ENCODE measurements at places on chromosomes 7 and 10. TPM values are rescaled to one million over a fixed set of nuclear protein-coding genes. Genes with fewer than 3 reads are reported as not detected.
A peak's percentile ranks its signal among the peaks of the same experiment; 100 is the strongest.

- DNase-seq = no peak
Observed at GRCh38 chr10:90175161-90175681, 473.8 kb downstream of the KIF20B start.

DNA sequence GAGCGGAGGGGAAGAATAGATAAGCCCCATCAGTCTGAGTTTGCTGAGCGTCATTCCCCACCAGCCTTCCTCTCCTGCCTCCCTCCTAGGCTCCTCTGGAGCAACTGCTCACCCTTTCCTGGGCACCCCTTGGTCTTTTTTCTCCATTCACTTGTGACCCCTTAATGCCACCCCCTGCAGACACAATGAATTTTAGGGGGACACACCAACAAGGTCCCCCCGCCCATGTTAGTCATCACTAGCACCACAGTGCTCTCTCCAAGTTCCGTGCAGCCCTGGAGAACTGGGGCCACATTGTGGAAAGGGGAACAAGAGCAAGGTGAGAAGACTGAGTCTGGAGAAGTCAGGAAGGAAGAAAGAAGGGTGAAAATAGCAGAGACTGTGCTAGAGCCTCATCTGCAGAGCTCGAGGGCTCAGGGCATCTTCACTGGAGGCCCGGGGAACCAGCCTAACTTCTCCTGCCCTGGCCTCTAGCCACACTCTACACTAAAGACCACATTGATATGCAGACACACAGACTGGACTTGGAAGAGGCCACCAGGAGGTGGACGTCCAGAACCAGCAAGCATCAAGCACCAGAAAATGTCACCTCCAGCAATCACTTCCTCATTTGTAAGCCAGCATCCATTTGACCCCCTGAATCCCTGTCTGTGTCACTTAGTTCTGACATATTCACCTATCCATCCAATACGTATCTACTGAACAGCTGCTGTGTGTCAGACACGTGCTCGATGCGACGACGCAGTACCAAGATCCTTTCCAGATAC, 17.5 kb downstream of the RGR start:
- DNase-seq = no peak

DNA sequence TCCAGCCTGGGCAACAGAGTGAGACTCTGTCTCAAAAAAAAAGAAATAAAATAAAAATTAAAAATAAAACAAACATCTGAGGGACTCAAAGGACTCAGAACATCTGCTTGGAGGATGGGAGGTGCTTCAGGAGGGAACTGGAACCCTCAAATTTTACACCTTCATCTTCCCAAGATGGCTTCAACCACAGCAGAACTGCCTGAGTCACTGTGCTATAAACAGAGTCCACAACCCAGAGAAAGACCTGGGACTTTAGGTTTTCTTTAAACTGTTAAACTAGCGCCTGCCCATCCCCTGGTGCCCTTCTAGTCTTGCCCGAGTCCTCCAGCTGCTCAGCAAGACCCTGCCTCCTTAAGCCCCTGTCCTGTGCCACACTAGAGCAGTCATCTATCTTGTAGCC, 40.8 kb downstream of the RGS10 start:
- DNase-seq = no peak

DNA sequence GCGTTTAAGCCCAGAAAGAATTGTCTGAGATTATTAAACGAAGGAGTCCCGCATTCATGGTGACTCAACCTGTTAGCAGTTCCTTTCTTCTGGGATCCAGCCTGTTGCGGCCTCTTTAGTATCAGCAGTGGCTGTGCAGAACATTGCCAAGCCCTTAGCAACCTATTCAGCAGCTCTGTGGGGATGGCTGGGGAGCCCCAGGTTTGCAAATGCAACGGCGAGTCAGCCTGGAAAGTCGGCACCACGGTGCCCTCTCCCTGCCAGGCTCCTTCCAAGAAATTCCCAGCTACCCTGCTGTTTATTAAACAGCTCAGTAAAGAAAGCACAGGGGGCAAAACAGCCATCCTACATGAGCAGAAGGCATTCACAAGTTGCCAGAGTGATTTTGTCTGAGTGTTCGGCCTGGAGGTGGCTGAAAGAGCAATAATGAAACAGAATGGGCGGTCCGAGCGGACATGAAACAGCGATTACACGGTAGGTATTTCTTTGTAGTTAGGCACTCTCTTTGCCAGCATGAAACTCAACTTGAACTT, 198.3 kb downstream of the BAMBI start:
- DNase-seq = peak; percentile 21

DNA sequence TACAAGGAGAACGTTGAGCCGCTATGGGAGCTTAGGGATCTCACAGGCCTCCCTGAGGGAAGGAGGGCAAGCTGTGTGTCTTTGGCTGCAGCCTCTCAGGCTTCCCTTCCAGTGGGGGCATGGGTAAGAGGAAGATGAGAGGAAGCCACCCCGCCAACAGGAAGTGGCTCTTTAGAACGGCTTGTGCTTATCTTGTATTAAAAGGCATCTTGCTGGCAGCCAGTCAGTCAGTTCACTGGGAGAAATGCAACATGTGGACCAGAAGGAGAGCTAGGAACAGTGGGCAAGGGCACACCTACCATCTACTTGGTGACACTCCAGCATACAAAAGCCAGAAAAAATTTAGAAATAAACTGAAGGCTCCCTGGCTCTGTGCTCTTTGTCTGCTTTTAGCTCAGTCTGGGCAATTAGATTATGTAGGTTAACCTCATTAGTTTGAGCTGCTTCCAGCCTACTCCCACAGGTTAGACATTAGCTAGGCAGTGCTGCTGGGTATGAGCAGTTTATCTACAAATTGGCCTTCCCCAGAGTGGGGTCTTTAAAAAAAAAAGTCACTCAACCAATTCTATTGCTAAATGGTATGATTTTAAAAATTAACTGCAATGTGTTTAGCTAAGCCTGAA, 595.9 kb downstream of the KCNMA1 start:
- no peak for DNase-seq

Gene MYH16
- not detected for total RNA-seq

Gene NOS3
- 6.6 TPM for total RNA-seq

DNA sequence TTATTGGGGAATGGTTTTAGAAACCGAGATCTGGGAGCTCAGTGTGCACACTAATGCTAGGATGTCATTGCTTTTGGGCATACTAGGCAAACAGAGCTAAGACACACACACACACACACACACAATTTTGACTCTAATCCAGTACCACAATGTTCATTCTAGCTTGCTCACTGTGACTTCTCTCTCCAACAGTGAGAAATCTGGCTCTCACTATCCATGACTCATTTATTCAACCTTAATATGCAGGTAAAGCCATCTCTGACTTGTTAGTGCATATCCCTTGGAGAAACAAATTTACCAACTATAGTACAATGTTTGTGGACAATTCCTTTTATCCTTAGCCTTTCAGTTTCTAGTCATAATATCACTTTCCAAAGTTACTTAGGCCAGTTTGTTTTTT, 5.9 kb upstream of the BMS1 start:
- DNase-seq = no peak
